ENCODE measurements at places on chromosomes 4 and X.
A peak's percentile ranks its signal among the peaks of the same experiment; 100 is the strongest.

DNA sequence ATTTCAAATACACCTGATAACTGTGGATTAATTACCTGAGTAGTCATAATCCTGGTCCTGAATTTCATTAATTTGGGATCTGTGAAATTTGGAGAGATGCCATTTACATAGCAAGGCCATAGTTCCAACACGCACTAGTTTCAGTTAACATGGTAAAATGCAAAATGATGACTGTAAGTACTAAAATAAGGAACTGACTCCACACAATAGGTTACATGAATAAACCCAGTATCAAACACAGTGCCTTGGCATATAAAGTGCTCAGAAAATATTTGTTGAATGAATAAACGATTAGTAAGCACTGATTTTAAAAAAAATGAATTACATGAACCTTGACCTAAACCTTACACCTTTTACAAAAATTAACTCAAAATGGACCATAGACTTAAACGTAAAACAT is 9.0 kb downstream of the FBXO8 start:
- no peak for DNase-seq

DNA sequence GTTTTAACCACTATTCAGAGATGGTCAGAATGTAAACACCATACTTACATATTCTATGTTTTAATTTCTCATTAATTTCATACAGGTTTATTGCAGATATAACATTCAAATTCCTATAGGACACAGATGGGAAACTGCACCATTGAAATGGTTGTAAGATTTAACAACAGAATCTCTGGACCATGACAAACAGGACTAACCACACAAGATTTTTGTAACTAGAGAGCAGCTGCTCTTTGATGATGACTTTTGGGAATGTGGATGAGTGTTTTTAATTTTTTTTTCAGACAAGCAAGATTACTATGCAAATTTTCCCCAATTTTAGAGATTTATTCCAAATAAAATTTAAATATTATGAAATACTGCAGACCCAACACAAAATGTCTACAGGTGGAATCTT is 610.2 kb downstream of the PCDH18 start:
- no peak for DNase-seq

GRCh38 chrX:44432641-44433040 is 89.2 kb upstream of the EFHC2 start:
- DNase-seq = no peak

- DNase-seq = peak; percentile 69
Observed at GRCh38 chrX:53239474-53239873, 14.5 kb upstream of the KDM5C start.

DNA sequence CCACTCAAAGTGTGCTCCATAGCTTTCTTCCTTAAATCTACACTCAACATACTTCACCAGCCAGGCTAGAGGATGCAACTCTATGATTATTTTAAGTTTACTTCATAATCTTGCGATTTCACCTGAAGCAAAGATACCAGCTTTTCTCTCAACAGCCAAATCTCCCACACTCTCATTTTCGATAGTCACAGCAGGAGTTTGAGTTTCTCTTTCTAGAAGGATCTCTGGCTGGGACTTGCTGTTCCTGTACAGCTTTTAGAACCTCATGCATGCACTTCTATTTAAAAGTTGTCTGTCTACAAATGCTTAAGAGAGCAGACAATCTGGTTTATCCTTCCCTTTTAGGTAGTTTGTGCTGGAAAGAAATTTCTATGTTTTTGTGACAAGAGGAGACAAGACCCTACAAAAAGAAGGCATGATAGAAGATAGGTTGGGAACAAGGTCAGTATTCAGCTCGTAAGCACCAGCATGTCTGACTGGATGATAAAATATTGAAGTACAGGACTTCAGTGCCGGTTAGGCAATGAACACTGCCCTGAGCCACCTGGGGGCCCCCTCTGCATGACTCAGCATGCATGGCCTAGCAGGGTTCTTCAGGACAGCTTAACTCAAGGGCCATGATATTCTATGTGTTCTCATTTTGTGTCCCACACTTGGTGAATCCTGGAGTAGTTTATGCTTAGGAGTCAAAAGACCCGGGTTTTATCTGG is 65.6 kb downstream of the ATXN3L start:
- DNase-seq = no peak

DNA sequence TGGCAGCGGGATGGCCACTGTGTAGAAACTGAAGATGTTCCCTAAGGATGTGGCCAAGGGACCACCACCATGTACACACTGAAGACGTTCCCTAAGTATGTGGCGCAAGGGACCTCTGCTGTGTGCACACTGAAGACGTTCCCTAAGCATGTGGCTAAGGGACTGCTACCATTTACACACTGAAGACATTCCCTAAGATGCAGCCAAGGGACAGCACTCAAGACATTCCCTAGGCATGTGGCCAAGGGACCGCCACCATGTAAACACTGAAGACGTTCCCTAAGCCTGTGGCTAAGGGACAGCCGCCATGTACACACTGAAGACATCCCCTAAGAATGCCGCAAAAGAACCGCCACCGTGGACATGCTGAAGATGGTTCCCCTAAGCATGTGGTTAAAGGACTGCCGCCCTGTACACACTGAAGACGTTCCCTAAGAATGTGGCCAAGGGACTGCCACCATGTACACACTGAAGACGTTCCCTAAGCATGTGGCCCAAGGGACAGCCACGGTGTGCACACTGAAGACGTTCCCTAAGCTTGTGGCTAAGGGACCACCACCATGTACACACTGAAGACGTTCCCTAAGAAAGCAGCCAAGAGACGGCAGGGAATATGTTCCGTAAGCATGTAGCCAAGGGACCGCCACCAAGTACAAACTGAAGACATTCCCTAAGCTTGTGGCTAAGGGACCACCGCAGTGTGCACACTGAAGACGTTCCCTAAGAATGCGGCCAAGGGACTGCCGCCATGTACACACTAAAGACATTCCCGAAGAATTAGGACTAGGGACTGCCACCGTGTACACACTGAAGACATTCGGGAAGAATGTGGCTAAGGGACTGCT is 43.3 kb downstream of the DHRSX start:
- no peak for DNase-seq

GRCh38 chrX:110156167-110156754 is 153.3 kb downstream of the TMEM164 start:
- no peak for DNase-seq

GRCh38 chr4:145709336-145709735 is 29.4 kb downstream of the C4orf51 start:
- DNase-seq = no peak

DNA sequence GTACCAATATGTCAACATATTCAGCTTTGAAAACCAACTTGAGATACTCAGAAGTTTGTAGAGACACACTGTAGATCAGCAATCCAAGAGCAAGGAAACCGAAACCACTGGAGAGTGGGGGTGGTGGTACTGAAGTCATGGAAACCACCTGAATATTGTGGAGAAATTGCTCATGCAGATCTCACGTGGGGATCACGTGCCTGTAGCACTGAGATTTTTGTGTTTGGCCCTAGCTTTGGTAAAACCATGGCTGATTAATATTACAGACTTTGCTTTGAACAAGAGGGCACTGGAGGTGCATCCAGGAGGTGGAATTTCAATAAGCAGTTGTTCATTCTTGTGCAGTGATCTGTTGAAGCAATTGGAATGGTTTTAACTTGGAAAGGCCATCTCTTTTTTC is 47.2 kb downstream of the GBA3 start:
- no peak for DNase-seq

GRCh38 chrX:9241427-9241826 is 207.5 kb upstream of the FAM9B start:
- no peak for DNase-seq

- no peak for DNase-seq
Observed at GRCh38 chrX:115177932-115178331, 11.3 kb upstream of the RBMXL3 start.

DNA sequence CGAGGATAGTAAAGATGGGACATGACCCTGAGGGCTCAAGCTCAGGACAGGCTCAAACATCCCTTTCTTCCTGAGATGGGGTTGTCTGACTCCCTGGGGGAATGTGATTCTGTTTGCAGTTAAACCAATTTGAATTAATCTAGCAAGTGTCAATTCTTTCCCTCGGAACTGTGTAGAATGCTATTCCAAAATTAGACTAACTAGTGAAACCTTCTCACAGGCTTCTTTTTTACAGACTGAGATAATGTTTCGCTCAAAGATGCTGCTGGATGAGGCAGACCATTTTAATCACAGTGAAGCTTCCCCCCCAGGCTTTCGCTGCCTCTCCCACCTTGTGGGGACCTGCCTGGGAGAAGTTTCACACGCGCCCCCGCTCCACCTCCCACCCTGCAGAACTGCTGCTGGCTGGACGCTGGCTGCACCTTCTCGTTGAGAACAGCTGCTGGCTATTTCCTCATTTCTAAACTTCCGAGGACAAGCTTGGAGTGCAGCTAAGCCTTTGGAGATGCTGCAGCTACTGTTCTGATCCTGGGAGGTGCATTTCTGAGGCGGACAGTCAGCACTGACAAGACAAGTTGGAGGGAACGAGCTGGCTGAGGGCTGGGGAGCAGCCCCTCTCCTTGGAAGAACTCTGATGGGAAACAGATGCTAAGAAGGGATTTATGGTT is 297.8 kb downstream of the RAPGEF2 start:
- DNase-seq = no peak

DNA sequence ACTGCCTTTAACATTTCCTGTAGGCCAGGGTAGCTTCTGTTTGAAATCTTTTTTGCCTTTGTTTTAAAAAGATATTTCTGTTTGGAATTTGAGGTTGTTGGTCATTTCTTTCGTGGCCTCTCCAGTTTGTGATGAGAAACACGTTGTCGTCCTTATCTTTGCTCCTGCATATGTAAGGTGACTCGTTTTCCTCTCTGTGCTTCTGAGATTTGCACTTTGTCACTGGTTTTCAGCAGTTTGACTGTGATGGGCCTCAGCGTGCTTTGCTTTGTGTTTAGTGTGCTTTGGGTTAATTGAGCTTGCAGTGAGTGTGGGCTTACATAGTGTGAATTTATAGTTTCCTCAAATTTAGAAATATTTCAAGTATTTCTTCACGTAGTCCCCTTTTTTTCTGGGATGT is 81.5 kb downstream of the FAM193A start:
- DNase-seq = no peak

DNA sequence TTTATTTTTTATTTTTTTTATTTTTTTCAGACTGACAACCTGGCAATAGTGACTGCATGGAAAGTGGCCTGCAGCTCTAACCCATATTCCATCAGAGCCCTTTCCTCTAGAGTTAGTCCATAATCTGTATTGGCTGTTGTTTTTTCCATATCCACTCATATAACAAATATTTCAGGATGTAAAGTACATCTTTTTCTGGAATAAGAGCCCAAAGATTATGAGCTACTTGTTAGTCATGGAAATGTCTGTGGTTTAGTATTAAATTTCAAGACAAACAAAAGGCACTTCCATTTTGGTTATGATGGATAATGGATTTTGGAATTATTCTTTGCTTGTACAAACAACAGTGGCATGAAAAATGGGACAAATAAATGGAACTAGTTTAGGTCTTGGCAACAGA is 296.0 kb upstream of the HS3ST1 start:
- DNase-seq = no peak

GRCh38 chr4:70670332-70671014 is 4.2 kb upstream of the JCHAIN start:
- no peak for DNase-seq

GRCh38 chr4:110449947-110450346 is 26.0 kb upstream of the ENPEP start:
- no peak for DNase-seq

DNA sequence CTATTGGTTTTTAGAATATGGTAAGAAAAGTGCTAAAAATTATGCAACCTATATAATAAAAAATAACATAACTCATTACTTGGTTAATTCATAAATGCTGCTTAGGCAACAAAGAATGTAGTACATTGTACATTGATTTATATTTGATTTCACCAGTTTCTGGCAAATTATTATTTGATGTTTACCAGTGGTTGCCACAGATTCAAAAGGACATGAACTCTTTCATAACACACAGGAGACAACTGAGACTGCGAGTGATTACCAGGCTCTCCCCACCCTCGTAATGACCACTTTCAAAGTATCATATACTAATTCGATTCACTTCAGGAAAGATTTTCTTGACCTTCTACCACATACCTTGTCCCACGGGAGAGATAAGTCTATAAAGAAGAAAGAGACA is 158.5 kb downstream of the NR3C2 start:
- no peak for DNase-seq
